Posterior cingulate gyrus (tissue), 11 donors: ENCODE measurements at places on chromosomes 2 and 18.
A peak's percentile ranks its signal among the peaks of the same experiment; 100 is the strongest.

DNA sequence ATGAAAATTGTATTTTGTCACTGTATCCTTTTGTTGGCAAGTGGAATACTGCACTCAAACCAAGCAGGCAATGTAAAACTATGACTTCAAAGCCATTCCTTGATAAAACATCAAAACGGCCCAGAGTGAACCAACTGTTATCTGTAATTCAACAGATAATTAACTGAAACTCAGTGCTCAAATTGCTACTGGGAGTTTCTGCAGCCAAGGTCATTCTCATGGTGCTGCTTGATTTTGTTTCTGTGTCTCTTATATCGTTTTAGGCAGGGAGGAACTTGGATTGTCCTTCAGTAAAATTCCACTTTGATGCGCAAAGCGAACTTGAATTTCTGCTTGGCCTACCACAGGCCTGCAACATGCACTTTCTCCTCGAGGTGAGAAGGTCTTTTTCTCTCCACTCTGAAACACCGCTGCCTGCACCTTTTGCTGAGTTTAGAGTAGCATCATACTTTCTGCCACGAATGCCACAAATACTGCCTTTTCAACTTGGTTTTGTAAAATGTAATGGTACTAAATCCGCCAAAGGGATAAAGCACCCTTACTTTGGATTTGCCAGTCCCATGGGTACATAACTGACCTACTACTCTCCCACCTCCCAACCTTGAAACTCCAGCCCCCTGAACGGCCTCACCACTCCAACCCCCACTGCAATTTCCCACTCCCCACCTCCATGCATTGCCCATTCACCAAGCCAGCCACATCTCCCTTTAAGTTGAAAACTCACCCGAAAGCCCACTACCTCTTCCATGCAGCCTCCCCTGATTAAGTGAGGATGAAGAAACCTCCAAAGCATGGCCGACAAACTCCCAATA is 204.7 kb downstream of the TGIF1 start:
- no peak for DNase-seq

DNA sequence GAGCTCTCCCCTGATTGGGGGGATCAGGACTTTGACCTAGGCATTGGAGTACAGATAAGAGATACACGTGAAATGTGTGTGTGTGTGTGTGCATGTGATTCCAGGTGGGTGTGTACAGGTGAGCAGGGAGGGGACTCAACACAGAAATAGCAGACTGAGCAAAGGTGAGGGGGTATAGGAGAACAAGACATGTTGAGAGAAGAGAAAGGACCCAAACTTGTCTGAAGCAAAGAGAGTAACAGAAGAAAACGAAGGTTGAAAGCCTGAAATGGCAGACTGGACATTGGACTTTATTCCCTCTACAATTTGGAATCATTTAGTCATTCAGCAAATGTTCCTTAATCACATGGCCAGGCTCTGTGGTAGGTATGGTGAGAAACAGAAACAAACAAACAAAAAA is 23.3 kb downstream of the MRO start:
- no peak for DNase-seq

DNA sequence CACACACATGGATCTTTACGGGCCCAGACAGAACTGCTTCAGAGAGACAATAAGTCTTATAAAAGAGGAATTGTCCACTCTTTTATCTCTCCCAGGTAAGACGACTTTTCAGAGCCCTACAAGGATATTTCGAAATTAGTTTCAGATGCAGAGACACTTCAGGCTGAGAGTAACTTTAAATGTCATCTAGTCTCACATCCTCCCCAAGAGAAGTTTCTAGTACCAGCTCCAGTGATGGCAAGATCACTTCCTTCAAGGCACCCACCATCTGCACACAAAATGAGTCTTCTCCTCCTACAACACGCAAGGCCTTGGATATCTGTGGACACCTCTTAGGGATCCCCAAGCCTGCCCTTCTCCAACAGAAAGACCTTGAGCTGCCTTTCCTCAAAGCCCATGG is 39.0 kb upstream of the KLHL29 start:
- DNase-seq, result no peak

DNA sequence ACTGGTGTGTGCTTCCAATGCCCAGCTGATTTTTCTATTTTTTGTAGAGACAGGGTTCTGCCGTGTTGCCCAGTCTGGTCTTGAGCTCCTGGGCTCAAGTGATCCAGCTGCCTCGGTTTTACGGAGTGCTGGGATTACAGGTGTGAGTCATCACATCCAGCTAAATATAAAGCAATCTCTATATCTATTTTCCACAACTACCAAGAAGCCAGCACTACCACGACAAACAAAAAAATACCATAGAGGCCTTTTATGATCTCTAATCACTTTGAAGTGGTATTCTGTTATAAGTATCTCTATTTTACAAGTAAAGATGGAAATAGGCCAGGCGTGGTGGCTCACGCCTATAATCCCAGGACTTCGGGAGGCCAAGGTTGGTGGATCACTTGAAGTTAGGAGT is 34.7 kb downstream of the C2orf74 start:
- DNase-seq, result no peak

- no peak for DNase-seq
Observed at GRCh38 chr2:146312899-146313298, 1531.9 kb upstream of the ACVR2A start.

GRCh38 chr2:225097035-225097434 is 54.8 kb upstream of the DOCK10 start:
- DNase-seq, result no peak

DNA sequence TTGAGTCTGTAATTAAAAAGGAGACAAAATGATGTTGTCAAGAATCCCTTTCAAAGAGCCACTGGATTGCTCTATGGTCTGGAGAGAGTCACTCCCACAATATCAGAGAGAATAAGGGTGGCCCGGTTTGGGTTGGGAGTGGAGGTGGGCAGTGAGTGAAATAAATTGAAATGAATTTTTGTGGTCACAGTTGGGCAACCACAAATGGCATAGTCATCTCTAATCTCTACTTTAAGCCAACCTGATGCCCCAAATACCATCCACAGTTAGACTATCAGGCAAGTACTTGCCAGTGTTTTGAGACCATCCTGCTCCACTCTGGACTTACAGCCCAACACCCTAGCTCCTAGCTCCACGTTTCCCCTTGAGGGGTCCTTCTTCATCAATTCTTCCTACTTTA is 559.7 kb downstream of the BCL11A start:
- no peak for DNase-seq

- no peak for DNase-seq
Observed at GRCh38 chr2:234241656-234242458, 191.4 kb downstream of the SPP2 start.

DNA sequence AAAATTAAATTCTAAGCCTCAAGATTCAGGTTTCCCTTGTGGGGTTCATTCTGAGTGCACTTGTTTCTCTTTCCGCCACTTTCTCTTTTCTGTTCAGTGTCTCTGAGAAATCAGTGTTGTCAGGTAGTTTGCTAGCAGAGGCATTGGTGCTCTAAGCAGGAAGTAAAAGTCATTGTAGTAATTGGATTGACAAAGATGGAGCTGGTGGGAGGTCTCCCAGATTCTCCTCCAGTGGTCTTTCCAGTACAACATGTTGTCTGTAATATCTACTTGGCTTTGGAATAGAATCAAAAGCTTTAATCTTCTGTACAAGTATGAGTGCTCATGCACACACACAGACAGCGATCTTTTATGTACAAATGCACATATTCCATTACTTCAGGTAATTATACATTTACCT is 135.6 kb downstream of the KLHL14 start:
- no peak for DNase-seq

GRCh38 chr2:143397884-143398614 is 268.8 kb downstream of the ARHGAP15 start:
- no peak for DNase-seq

DNA sequence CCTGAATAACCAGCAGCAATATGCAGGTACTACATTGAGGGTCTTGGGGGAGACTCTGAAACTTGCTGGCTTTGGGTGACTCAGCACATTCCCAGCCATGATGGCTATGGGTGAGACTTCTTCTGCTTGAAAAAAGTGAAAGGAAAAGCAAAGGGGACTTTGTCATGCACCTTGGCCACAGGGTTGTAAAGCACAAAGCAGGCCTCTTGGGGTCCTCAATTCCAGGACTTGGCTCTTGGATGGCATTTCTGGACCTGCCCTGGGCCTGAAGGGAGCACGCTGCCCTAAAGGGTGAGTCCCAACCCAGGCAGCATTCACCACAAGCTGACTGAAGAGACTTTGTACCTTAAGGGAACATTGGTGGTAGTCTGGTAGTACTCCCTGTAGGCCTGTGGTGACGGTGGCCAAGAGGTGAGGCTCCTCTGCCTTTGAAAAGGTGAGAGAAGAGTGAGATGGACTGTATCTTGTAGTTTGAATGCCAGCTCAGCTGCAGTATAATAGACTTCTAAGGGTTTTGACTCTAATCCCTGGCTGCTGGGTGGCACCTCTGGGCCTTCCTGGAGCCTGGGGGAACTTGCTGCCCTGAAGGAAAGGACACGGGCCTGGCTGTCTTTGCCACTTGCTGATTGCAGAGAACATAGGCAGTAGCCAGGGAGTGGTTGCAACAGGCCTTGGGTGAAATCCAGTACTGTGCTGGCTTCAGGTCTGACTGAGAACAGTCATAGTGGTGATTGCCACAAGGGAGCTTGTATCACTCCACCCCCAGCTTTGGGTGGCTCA is 36.5 kb upstream of the CYTIP start:
- no peak for DNase-seq

DNA sequence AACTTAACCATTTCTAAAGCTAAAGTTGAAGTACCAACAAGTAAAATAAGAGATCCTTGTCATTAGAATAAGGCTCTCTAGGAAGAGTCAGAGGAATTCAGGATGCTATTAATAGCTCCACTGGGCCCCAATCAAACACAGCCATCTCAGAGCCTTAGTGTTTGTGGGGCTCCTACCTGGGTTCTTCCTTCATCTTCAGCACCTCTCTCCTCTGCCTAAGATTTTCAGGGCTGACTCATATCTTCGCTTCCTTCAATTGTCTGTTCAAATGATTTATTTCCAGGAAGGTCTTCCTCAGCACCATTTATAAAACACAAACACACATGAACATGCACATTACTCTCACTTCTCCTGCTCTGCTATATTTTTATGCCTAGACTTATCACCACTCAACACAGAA is 119.5 kb downstream of the COL6A3 start:
- no peak for DNase-seq

GRCh38 chr2:84894758-84895520 is 10.5 kb upstream of the TMSB10 start:
- no peak for DNase-seq

- DNase-seq, result no peak
Observed at GRCh38 chr2:138620431-138620830, 118.9 kb downstream of the SPOPL start.

DNA sequence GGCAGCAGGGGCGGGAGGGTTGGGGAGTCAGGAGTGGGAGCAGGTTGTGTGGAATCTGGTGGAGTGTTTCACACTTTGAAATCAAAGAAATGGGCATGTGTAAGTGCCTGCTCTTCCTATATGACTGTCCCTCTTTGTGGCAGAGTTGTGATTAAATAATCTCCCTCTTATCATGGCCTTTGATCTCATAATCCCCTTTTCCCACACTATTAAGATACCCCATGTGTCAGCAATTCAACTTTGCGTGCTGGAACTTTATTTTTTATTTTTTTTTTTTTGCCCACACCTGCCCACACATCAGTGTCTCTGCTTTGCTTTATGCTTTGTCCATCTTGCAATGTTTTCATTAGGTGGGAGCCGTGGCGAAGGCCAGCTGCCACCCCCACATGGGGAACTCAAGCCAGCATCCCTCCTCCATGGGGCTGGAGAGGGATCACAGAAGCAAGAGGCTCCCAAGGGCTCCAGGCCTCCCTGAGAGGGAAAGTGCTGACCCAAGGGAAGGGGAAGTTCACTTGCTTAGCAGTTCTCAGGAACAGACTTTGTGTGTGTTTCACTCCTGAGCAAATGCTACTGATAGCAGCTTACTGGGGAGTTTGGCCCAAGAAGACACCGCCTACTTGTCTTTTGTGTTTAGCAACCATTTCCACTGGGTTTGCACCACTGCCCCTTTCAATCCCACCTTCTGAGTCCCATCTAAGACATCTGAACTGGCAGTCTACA is 243.4 kb downstream of the BCL11A start:
- DNase-seq, result no peak

GRCh38 chr2:71379086-71379485 is 47.5 kb downstream of the ZNF638 start:
- DNase-seq, result no peak

- no peak for DNase-seq
Observed at GRCh38 chr2:21367421-21367820, 243.7 kb downstream of the TDRD15 start.

DNA sequence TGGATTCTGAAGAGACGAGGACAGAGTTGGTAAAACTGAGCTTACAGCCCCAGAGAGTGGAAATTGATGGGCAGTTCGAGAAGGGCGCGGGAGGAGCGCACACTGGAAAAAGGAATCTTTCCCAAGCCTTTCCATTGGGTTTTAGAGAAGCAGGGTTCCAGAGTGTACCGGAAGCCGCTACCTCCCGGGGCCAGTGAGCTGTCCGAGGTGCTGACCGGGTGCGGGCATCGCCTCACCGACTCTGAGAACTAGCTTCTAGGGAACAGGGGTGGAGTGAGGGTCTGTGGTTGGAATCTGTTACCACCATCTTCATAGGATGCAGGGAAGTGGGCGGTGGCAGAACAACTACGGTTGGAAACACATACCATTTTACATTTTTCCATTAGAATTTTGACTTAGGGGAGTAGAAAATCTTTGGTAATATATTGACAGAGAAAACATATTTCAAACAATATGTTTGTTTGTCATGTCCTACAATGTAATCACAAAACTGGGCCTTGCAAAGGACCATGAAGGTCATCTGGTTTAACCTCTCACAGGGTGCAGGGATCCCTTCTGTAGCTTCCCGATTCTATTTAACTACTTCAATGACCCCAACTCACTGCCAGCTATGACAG is 724 bp downstream of the NMS start:
- DNase-seq, result no peak

GRCh38 chr2:43939695-43940256 is 56.0 kb downstream of the LRPPRC start:
- no peak for DNase-seq

- no peak for DNase-seq
Observed at GRCh38 chr2:120884472-120885290, 149.0 kb downstream of the GLI2 start.

GRCh38 chr18:27605107-27605834 is 420.2 kb upstream of the CHST9 start:
- DNase-seq, result no peak

- no peak for DNase-seq
Observed at GRCh38 chr18:3579701-3580100, 129.7 kb downstream of the TGIF1 start.

GRCh38 chr2:228657807-228658402 is 476.4 kb upstream of the SPHKAP start:
- DNase-seq, result no peak

DNA sequence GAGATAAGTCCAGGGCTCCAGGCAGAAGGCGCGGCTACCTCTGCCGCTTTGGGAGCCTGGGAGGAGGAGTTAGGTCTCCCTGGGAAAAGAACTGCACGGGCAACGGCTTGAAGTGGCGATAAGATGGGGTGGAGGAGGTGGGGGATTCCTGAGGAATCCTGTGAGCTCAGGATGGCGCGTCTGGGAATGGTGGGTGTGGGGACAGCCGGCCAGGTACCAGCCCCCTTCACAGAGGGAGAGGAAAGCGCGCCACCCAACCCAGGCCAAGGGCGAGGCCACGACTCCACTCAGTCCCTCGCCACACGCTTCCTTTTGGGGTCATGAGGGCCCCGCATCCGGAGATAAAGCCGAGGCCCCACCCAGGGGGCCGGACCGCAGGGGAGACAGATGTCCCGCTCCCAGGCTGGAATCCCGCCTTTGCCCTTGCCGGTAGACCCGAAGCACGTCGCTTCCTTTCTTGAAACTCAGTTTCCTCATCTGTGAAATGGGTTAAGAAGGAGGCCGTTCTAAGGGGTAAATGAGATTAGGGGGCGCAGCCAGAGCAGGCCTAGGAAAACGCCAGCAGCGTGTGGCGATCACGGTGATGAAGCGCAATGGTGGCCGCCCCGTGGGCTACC is 1.7 kb upstream of the CTDSP1 start:
- peak; percentile 44 for DNase-seq
